ENCODE measurements at places on chromosomes 6 and 20.

DNA sequence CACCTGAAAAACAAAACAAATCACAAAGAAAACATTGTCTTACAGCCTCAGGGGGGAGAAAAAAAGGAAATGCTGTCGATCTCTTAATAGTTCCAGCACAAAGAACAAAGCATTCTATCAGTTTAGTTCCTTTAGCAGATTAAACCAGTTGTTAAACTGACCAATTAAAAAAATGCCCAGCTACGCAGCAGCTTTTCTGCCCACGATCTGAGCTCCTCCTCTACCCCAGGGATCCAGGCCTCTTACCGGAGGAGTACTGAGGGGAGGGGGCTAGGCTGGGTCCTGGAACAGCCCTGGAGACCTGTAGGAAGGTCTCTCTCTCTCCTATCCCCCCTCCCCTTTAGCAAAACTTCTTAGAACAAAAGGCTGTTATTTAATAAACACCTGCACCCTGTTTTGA is 13.4 kb downstream of the PTK7 start:
- no peak for DNase-seq

- no peak for DNase-seq
These were observed 135.1 kb downstream of the B3GAT2 start for GRCh38 chr6:70821751-70822150.

DNA sequence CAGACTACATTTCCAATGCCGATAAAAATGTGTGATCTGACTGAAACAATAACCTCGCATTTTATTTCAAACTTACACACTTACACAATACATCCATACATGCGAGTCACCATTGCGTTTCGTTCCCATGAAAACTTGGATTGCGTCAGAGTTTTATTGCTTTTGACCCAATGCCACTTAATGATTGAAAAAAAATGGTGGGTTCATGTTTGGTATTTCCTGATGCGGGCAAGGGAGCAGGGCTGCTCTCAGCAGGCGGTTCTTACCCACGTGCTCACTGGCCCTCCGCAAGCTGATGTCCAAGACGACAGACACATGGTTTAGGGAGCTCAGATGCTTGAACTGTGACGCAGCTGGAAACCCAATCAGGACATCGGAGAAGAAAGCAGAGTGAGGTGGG is 281.0 kb upstream of the SULF2 start:
- no peak for DNase-seq

- no peak for DNase-seq
These were observed 20.7 kb downstream of the FUCA2 start for GRCh38 chr6:143490775-143491174.

GRCh38 chr6:137768935-137769334 is 98.1 kb upstream of the TNFAIP3 start:
- DNase-seq = no peak

DNA sequence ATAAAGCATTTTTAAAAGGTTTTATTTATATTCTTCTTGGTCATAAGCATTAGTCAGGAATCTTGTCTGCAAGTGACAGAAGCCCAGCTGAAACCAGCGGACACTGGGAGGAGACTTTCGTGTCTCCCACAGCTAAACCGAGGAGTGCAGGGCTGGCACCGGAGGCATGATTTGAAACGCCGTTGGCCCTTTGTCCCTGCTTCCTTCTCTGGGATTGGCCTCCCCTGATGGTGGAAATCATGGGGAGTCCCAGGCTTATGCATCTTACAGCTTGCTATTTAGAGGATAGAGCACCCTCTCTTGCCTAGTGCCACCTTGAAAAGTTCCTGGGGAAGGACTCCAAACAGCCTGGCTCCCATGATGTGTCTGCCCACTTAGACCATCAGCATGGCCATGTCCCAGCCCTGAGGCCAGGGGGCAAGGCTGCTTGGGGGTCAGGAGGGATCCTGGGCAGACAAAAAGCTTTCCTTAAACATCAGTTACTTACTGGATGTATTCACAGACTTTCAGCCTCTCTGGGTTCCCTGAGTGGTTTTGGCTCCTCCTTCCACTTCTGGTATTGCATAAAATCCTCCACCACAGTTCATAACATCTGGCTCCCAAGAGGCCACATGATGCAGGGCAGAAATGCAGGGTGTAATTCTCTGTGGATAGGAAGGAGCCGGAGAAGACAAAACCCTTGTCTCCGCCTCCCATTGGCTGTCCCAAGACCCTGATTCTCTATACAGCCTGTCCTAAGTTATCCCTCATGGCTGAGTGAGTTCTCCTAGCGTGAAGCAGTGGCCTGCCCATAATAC is 49.3 kb upstream of the INSM1 start:
- DNase-seq = no peak

DNA sequence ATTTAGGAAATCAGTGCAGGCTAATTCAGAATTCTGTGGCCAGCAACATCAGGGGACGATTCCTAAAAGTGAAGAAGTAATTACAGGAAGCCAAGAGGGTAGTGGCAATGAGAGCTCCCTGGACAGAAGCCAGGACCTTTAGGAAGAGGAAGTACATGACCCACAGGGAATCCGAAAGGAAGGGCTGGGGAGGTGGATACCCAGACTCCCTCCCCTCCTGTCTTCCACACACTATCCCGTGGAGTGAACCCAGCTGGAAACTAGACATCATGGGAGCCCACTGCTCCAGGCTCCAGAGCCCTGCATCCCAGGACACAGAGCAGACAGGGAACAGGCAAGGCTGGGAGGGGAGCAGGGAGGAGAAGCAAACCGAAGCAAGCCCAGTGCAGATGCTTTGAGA is 83.0 kb downstream of the SNX5 start:
- DNase-seq = no peak

GRCh38 chr20:50273601-50274491 is 83.2 kb downstream of the CEBPB start:
- DNase-seq = no peak

- no peak for DNase-seq
These were observed 28.4 kb upstream of the OSTM1 start for GRCh38 chr6:108102965-108103364.

- no peak for DNase-seq
These were observed 162.5 kb downstream of the KHDC1L start for GRCh38 chr6:73062837-73063236.

DNA sequence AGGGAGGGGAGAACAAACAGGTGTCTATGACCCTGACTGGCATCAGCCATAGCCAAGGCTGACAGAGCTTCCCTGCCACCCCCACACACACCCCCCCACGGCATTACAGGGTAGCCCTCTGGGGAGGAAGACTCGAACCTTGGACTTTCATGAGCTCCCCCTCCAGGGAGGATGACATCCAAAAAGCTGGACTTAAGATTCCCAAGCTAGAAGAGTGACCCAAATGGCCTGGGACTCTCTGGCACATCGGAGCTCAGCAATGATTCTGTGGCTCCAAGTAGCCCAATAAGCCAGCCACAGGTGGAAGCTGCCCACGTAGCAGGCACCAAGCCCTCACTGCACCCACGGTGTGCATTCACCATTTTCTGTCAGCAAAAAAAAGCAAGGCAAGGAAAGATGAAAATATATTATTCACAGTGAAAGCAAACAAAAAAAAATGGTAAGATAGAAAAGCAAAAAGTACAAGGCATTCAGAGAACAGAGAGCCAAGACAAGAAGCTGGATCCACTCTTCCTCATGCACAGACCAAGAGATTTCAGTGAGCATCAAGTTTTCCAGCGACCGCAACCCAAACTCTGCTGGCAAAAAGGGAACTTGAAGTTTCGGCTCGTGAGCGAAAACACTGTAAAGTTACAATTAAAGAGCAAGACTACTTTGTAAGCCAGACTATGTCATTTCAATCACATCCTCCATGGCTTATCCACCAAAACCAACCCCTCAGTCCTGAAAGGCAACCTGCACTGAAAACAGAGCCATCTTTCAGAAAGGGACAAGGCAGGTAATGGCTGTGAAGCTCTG is 10.9 kb downstream of the JAG1 start:
- no peak for DNase-seq

- DNase-seq = no peak
These were observed 434.7 kb downstream of the BCKDHB start for GRCh38 chr6:80541181-80541580.

DNA sequence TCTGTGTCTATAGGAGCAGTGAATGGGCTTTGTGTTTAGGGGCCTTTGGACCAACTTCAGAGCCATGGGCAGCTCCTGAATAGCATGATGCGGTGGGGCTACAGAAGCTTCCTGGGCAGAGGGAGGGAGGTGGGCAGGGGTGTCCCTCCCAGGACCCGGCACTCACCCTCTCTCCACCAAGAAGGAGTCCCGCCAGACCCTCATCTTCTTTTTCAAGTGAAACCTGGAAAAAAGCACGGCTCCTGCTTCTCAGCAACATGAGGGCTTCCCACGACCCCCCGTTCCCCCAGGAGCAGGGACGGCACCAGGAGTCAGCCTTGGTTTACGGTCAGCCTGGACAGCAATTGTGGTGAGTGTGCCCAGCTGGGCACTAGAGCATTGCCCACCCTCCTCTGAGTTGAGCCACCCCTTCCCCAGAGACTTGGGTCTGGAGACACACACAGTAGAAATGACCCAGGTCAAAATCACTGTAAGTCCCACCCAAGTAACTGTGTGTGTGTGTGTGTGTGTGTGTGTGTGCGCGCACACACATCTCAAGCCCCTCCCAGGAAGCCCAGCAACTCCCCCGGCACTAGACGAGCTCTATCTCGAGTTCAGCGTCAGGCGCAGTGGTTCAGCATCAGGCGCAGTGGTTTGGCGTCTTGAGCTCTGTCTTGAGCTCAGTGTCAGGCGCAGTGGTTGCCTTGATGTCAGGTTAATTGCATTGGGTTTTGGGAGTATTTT is 108.2 kb downstream of the SULF2 start:
- DNase-seq = no peak

- DNase-seq = no peak
These were observed 22.7 kb downstream of the TAF11 start for GRCh38 chr6:34865107-34865506.

- DNase-seq = no peak
These were observed 401.6 kb upstream of the RUNX2 start for GRCh38 chr6:44926556-44926955.

GRCh38 chr6:43269273-43270007 is 26.2 kb downstream of the TTBK1 start:
- DNase-seq = no peak

DNA sequence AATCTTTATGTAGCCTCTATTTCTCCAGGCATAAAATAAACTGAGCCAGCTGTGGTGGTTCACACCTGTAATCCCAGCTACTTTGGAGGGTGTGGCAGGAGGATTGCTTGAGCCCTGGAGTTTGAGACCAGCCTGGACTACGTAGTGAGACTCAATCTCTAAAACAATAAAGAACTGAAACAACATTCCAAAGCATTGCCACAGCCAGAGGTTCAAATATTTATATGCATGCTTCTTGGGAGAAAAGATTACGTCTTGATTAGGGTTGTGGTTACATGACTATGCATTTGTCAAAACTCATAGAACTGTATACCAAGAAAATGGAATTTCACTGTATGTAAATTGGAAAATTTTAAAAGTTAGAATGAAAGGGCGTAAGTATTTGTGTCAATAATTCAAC is 27.7 kb upstream of the PAX1 start:
- DNase-seq = no peak

GRCh38 chr20:38256966-38257365 is 3.6 kb downstream of the KIAA1755 start:
- DNase-seq = no peak

DNA sequence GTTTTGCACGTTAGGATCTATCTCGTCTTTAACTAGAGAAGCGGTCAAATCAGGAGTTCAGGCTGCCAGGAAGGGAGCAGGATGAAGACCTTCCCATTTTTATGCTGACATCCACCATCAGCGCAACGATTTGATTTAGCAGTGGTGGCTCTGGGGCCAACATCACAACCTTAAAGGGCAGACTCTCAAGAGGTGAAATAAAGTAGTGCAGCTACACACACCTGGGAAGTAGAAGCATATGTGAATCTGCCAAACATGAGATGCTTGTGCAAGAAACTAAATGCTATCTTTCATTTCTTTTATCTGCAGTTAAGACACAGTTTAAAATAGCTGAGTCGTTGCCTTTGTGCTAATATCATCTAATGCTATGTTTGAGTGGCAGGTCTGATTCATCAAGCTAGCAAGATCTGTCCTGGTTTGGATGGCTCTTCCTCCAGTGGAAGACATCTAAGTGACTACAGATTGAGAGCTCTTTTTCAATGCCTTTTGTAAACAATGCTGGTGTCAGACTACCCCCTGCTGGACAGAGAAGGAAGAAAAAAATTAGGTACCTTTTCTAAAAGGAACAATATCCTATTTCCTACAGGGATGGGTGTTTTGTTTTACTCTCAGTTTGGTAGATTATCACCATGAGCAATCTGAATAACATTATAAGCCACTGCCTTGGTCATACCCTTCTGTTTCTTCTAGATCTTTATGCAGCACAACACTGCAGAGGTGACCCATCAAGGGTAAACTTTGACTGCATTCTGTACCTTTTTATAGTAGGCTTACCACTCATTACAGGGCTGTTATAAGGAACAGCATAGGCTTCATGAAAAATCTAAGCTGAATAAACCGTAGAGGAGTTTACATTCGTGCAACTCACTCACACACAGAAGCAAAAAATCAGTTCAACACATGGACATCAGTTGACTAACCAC is 171.6 kb upstream of the FBXL4 start:
- no peak for DNase-seq

DNA sequence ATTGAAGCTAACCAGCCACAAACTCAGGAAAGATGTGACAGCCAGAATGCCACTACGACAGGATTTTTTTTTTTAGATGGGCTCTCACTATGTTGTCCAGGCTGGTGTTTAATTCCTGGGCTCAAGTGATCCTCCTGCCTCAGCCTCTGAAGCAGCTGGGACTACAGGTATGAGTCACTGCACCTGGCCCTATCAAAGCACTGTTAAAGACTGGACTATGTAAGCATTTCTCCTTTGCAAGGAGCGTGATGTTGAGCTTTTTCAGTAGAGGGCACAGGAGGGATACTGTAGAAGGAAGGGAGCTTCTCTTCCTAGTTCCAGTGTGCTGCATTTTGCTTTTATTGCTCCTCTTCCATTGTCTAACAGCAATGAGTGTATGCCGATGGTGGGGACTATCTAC is 35.8 kb downstream of the ZBTB9 start:
- DNase-seq = no peak

- no peak for DNase-seq
These were observed 284.4 kb downstream of the ESR1 start for GRCh38 chr6:152091851-152092341.

GRCh38 chr20:51575486-51575885 is 33.0 kb upstream of the NFATC2 start:
- no peak for DNase-seq

- DNase-seq = no peak
These were observed 27.8 kb upstream of the SRC start for GRCh38 chr20:37317994-37318640.

DNA sequence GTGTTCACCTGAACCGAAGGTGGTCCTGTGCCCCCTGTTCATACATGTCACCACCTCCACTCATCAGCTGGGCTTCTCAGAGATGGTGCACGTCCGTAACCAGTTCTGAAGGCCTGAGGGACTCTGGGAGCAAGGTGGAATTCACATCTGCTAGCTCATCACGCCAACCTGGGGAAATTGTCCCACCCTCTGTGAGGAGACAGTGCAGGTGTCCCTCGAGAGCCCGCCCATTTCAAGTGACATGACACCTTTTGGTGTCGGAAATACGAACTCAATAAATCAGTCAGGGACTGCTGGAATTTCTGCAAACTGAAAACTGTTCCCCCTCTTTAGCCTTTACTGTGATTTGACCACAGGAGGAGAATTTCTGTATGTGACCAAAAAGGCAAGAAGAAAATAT is 99.4 kb downstream of the SYNDIG1 start:
- DNase-seq = no peak

All from stimulated activated CD8-positive, alpha-beta memory T cell treated with anti-CD3 and anti-CD28 coated beads, Interleukin-7, amount 100 ng/mL, for 1 hour (primary cell).